DMS79 (cell line): ENCODE measurements at places on chromosomes 4 and X.

GRCh38 chr4:25284466-25284865 lies 28.1 kb upstream of the ZCCHC4 start:
- DNase-seq, result no peak

DNA sequence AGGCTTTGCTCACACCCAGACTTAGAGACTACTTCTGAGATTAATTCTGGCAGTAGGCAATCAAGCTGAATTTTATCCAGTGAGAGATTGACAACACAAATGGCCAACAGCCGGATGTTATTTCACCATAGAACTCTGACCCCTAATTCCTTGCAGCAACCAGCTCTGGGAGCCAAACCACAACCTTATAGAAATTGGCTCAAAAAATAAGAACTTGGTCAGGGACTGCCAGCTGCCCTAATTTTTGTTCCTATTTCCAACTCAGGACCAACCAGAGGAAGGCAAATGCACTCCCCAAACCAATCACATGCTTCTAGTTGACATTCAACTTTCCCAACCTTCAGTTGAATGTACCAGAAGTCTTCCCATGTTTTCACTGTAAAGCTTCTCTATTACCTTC lies 269.7 kb downstream of the HS3ST1 start:
- DNase-seq, result no peak

GRCh38 chr4:17915439-17915838 lies 104.7 kb downstream of the NCAPG start:
- no peak for DNase-seq

GRCh38 chr4:68736813-68737212 lies 66.4 kb upstream of the UGT2B15 start:
- DNase-seq, result no peak
